ENCODE measurements at places on chromosomes 11 and 22.

DNA sequence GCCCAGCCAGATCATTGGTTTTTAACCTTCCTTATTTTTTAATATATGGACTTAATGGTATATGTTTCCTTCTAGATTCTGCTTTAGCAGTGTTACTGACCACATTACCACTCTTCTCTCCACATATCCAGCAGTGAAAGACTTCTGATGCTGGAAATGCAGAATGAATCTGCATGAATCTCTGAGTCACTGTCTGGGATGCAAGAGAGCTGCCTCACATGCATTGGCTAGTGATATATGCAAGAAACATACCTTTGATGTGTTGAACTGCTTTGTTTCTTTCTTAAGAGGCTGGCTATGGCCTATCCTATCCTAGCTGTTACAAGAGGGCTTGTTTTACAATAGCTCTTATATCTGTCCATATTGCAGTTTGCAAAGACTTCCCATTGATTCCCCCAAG is 16.6 kb upstream of the AMPD3 start:
- H3K27me3 ChIP-seq = no peaks in the 10 kb centered on the region
- no peak overlapping the region for H3K27ac ChIP-seq
- no peak overlapping the region for H3K4me3 ChIP-seq
- DNase-seq = no peak

GRCh38 chr11:67406969-67407687 is 3.2 kb downstream of the TBC1D10C start:
- no peaks in the 10 kb centered on the region for H3K36me3 ChIP-seq
- H3K4me1 ChIP-seq = peaks cover 2% of the 10 kb centered on the region
- no peaks in the 10 kb centered on the region for H3K27me3 ChIP-seq
- H3K27ac ChIP-seq = no peak overlapping the region
- no peak for DNase-seq

- H3K36me3 ChIP-seq = no peaks in the 10 kb centered on the region
- no peak overlapping the region for H3K4me3 ChIP-seq
- DNase-seq = no peak
These were observed 528.6 kb downstream of the BRD1 start for GRCh38 chr22:49298834-49299750.

- H3K27ac ChIP-seq = no peak overlapping the region
- no peak overlapping the region for H3K4me3 ChIP-seq
- H3K4me1 ChIP-seq = peaks cover 10% of the 10 kb centered on the region
- no peaks in the 10 kb centered on the region for H3K27me3 ChIP-seq
- peak; percentile 33 for DNase-seq
These were observed 4.1 kb upstream of the CD82 start for GRCh38 chr11:44561275-44561805.

- DNase-seq = peak; percentile 80
- peak overlapping the region; percentile 91 for H3K27ac ChIP-seq
- H3K4me1 ChIP-seq = peaks cover 48% of the 10 kb centered on the region
- H3K27me3 ChIP-seq = no peaks in the 10 kb centered on the region
- H3K4me3 ChIP-seq = peak overlapping the region; percentile 97
These were observed 787 bp upstream of the RDX start for GRCh38 chr11:110297076-110297725.

GRCh38 chr11:13091804-13092203 is 82.7 kb downstream of the RASSF10 start:
- H3K4me1 ChIP-seq = peaks cover 27% of the 10 kb centered on the region
- no peaks in the 10 kb centered on the region for H3K36me3 ChIP-seq
- peak; percentile 19 for DNase-seq
- H3K27ac ChIP-seq = peak overlapping the region; percentile 64

DNA sequence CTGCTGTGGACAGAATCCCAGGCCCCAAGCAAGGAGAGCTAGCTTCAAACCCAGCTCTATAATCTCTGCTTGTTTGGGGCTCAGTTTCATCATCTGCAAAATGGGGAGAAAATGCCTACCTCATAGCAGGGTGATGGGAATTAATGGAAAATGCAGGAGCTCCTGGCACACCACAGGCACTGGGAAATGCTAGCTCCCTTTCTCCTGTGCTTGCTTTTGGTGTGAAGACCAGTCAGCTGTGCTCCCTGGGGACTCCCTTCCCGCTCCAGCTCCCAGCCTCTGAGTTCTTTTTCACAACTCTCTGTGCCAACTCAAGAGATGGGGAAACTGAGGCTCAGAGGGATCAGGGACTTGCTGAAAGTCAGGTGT is 8.2 kb upstream of the SERPINH1 start:
- no peaks in the 10 kb centered on the region for H3K36me3 ChIP-seq
- no peak overlapping the region for H3K27ac ChIP-seq
- no peaks in the 10 kb centered on the region for H3K4me1 ChIP-seq
